ENCODE measurements at places on chromosomes 2 and 18.

GRCh38 chr2:199819746-199820145 lies 31.2 kb downstream of the FTCDNL1 start:
- no peak for DNase-seq

- no peak for DNase-seq
Measured at GRCh38 chr18:74512321-74513053, 16.3 kb downstream of the CNDP2 start.

DNA sequence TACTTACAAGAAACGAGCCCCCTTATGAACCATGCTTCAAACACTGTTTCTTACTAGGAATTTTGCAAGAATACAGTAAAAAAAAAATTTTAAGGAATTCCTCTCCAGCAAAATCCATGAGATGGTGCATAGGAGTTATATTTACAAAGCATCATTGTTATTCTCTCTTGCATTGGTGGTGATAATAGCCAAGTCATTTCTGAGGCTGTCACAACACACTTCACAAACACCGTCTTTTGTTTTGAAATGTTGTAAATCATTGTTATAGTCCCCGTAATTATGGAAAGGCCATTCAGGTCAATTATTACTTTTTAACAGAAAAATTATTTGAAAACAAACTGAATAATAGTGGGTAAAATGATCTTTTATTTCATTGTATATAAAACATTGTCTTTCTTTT lies 60.1 kb downstream of the DYNC1I2 start:
- no peak for DNase-seq

GRCh38 chr2:217481577-217481976 lies 521.2 kb downstream of the TNS1 start:
- no peak for DNase-seq

GRCh38 chr18:63161761-63162195 lies 157.8 kb downstream of the BCL2 start:
- DNase-seq = no peak

- no peak for DNase-seq
Measured at GRCh38 chr18:59950215-59950944, 50.6 kb downstream of the PMAIP1 start.

DNA sequence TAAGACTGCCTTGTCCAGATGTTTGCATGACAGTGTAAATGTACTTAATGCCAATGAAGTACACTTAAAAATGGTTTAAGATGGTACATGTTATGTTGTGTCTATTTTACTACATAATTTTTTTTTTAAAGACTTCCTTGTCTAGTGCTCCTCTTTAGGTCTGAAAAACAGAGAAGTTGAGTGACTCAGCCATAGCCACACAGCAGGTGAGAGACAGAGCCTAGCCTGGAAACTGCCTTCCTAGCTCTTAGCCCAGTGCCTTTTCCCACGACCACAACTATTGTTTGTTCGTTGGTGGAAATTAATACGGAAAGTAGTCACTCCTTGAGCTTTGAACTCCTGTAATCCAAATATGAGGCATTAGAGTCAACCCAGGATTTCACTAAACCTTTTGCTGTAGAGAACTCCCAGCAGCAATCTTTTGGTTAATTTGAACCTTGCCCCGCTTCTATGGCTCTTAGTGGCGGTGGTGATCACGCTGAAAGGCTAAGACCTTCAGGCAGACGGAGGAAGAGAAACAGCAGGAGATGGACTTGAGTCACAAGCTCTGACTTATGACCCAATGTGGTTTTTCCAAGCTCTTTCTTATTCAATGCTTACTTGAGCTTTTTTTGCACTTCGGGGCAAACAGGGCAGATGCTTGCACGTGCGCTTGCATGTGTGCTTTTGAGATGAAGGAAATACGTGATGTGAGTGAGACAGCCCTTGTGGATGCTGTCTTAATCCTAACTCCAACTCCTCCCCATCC lies 21.2 kb downstream of the TRIB2 start:
- DNase-seq = no peak

- no peak for DNase-seq
Measured at GRCh38 chr2:233434666-233435330, 80.5 kb downstream of the DGKD start.

DNA sequence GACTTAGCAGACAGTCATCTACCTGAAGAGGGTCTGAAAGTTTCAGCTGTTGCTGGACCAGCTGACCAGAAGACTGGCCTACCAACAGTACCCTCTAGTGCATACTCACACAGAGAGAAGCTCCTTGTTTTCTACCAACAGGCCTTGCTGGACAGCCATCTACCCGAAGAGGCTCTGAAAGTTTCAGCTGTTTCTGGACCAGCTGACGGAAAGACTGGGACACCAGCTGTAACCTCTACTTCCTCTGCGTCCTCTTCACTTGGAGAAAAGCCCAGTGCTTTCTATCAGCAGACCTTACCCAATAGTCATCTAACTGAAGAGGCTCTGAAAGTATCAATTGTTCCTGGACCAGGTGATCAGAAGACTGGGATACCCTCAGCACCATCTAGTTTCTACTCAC lies 63.2 kb downstream of the ALMS1 start:
- DNase-seq = no peak

DNA sequence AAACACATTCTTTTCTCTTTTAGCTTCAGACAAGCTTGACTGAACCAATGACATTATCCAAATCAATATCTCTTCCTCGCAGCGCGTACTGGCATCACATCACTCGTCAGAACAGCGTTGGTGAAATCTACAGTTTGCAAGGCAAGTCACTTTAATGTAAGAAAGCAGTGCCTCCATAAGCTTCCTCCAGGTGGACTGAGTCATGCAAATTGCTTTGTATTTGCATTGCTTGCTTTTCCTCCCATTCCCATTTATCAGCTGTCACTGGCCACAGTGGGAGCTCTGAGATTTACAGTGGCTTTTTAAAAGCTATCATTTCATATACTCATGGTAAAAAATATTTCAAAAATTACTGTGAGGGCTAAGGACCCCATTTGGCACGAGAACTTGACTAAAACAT lies 189.9 kb downstream of the CD226 start:
- DNase-seq = no peak

DNA sequence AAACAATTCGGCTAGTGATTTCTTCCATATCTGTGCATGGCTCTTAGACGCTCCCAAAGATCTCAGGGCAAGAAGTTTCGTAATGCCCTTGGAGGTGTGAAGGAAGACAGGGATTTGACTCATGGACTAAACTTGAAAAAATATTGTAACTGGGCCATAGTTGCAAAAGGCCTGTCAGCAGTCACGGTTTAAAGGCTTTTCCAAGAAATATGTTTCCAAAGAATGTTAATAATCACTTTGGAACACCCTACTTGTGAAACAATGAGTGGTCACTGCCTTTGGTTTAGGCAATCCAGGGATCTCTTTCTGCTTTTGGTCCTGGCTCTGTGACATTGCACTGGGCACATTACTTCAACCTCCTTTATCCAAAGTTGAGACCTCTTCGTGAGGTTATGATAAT lies 102.5 kb upstream of the RASGRP3 start:
- no peak for DNase-seq

- no peak for DNase-seq
Measured at GRCh38 chr2:8472545-8473323, 209.1 kb upstream of the ID2 start.

- no peak for DNase-seq
Measured at GRCh38 chr2:3523551-3524041, 4.3 kb upstream of the ADI1 start.

Measured in NCI-H524 (cell line).